Kidney tubule cell (primary cell): ENCODE measurements at places on chromosomes 4 and X.

DNA sequence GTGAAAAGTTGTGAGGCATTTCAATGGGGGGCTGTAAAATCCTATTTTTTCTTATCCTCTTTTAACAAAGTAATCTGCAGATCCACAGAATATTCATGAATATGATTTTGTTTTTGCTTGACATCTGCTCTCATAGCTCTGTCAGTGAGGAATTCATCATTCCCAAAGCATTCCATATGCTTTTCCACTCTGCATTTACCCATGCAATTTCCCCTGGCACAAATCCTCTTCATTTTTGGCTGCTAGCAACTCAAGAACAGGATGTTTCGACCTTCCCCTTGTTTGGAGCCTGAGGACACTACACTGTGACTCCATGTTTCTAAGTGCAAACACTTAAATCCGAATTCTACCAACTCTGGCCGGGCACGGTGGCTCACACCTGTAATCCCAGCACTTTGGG is 48.5 kb downstream of the KLHL15 start:
- DNase-seq: no peak

DNA sequence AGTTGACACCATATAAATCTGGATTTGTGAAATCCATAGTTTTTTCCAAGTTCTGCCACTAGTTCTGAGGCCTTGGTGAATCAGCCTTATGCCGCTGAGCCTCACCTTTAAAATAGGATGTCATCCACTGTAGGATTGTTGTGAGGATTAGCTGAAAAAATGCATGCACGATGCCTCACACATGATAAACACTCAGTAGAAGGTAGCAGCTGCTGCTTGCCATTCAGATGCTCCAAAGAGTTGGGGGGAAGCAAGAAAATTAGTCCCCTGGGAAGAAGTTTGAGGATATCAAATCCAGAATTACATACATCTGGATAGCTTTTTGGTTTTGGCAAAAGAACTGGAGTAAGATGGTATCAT is 7.4 kb downstream of the MMAA start:
- no peak for DNase-seq

GRCh38 chr4:13263967-13264525 is 220.1 kb downstream of the RAB28 start:
- DNase-seq: no peak

DNA sequence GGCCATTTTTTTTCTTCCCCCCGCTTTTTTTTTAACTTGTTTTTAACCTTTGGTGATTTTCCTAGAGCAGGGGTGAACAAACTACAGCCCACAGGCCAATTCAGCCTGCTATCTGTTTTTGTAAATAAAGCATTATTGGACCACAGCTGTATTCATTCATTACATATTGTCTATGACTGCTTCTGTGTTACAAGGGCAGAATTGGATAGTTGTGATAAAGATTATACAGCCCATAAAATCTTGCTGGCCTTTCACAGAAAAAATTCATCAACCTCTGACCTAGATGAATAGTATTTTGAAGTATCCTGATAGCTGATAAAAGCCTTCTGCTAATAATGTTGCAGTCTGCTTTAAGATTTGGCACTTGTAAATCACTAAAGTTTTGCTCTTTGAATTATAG is 63.4 kb downstream of the SMAD1 start:
- DNase-seq: no peak

- no peak for DNase-seq
Observed at GRCh38 chr4:64559571-64559970, 150.3 kb upstream of the TECRL start.
